Effector memory CD4-positive, alpha-beta T cell (primary cell): ENCODE measurements at places on chromosomes 7 and 10.

DNA sequence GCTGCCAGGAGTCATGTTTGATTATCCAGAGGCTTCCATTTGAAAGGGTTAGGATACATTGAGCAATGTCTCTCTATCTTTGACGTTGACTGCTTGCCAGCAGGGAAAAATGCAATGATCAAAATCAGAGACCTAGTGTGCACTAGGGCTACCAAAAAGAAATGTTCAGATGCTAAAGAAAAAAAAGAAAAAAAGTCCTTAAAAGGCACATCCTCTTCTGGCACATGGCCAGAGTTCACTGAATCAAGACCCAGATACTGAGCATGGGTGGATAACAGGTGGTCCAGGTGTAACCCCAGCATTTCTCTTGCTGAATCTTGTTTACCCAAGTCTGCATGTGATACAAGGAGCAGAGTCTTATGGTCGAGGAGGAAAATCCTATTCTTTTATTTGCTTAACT, 899.3 kb downstream of the SORCS3 start:
- no peaks in the 10 kb centered on the region for H3K36me3 ChIP-seq
- DNase-seq = no peak
- H3K4me3 ChIP-seq = no peak overlapping the region
- H3K27me3 ChIP-seq = no peaks in the 10 kb centered on the region

DNA sequence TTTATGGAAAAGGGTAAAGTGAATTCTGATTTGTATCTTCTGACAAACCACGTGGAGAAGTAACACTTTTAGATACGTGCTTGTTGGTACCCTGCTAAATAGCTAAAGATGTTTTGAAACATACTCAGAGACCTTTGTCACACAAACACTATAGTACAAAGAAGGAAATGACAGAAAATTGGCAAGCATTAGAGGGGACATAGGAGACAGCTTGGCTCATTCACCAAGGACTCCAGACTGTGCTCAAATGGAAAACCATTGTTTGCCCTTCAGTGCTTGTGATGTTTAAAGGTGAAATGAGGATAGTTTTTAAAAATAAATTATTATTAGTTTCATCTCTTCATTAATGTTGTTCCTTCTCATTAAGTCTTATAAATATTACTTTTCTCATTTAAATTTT, 34.0 kb upstream of the CD36 start:
- H3K27me3 ChIP-seq = no peaks in the 10 kb centered on the region
- no peak for DNase-seq
- no peak overlapping the region for H3K4me3 ChIP-seq
- H3K4me1 ChIP-seq = no peaks in the 10 kb centered on the region
- no peak overlapping the region for H3K27ac ChIP-seq

DNA sequence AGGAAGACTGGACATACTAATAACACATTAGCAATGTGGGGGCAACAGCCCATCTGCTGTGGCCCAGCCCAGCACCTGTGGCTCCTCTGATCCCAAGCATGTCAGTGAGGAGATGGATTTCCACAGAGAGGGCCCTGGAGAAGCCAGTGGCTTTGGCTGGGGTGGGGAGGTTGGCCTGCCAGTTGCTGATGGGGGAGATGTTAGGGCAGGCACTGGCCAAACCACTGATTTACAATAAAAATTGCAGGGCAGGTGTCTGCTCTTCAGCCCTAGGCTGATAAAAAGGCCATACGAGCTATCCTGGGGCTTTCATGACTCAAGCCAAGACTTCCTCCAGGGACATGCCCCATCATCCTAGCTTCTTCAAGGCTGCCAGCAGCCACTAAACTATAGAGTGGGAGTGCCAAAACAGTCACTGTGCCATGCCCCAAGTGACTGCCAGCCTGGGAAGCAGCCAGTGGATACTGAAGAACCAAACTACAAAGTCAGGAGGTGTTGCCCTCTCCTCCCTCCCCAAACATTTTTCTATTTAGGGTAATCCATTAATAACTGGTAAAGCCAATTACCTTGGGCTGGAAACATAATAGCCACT, 37.8 kb downstream of the DPCD start:
- DNase-seq = no peak
- no peak overlapping the region for H3K4me3 ChIP-seq
- no peak overlapping the region for H3K27ac ChIP-seq
- H3K27me3 ChIP-seq = no peaks in the 10 kb centered on the region
- H3K4me1 ChIP-seq = no peaks in the 10 kb centered on the region

DNA sequence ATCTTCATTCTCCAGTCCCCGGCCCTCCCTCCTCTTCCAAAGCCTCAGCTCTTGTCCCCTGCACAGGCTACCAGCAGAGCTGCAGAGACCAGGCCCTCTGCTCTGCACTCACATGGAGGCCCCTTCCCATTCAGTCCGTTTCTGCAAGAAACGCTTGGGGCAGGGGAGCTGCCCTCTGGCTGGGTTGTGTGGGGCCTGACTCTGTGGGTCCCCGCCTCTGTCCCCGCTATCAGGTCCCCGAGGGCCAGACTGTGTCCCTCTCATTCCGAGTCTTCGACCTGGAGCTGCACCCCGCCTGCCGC, 1.5 kb downstream of the PCOLCE start:
- no peak for DNase-seq
- no peaks in the 10 kb centered on the region for H3K27me3 ChIP-seq
- H3K36me3 ChIP-seq = no peaks in the 10 kb centered on the region
- peak overlapping the region; percentile 75 for H3K27ac ChIP-seq
- H3K4me3 ChIP-seq = peak overlapping the region; percentile 56

DNA sequence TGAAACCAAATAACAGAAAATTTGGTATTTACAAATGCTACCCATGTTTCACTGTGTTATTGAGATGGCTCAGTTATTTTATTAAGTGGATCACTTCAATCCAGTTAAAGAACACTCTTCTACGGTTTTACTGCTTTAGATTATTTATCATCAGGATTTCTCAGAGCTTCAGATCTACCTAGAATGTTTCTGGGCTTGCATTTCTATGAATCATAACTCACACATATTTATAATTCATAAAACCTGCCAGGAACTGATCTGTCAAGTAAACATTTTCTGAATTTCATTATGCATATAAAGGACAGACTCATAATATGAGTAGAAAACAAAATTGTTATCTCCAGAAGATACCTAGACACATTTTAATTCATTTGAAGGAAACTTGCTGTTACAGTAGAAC, 1172.3 kb upstream of the LRRTM3 start:
- H3K36me3 ChIP-seq = no peaks in the 10 kb centered on the region
- H3K4me3 ChIP-seq = no peak overlapping the region

DNA sequence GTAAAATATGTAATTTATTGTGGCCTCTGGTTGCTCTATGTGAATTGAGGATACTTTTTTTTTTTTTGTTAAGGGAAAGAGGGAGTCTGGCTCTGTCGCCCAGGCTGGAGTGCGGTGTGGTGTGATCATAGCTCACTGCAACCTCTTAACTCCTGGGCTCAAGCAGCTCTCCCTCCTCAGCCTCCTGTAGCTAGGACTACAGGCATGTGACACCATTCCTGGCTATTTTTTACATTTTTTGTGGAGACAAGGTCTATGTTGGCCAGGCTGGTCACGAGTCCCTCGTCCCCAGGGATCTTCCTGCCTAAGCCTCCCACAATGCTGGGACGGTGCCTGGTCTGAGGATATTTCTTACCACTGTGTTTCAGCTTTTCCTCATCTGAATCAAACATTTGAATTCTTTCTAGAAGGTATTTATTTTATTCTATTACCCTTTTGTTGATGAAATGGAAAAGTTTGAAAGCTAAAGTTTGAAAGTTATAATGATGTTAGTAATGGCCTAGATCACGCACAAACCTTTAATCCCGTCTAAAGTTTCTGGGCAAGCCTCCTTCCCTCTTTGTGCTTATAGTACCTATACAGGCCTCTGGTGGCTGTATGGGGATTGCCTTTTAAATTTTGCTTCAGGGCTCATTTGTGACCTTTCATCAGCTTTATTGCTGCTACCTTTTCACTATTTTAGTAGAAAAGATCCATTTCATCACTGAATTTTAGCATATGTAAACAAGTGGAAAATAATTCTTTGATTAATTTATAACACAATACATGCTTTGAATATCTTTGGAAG, 2.0 kb downstream of the IFRD1 start:
- H3K4me1 ChIP-seq = peaks cover 9% of the 10 kb centered on the region
- H3K27ac ChIP-seq = no peak overlapping the region

DNA sequence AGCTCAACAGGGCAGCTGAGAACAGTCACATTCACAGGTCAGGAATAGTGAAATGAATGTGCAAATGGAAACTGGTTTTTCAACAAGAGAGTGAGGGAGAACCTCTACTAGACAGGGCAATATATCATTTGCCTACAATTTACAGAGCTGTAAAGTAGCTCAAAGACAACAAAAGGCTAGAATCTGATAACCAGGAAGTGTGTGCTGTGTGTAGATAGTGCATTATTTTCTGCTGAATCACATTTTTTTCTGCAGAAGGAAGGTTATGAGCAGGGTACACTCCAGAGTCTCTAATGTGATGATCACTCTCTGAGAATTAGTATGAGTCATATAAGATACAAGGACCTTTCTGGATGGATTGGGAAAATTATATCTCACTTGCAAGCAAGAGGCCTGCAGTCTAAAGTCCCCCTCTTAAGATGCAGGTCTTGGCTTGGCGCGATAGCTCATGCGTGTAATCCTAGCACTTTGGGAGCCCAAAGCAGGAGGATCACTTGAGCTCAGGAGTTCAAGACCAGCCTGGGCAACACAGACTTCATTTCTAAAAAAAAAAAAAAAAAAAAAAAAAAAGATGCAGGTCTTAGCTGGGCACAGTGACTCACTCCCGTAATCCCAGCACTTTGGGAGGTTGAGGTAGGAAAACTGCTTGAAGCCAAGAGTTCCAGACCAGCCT, 59.9 kb upstream of the COBL start:
- no peak for DNase-seq
- H3K4me1 ChIP-seq = no peaks in the 10 kb centered on the region
- H3K36me3 ChIP-seq = no peaks in the 10 kb centered on the region
- H3K27ac ChIP-seq = no peak overlapping the region
- no peak overlapping the region for H3K4me3 ChIP-seq
- H3K27me3 ChIP-seq = no peaks in the 10 kb centered on the region

- H3K27me3 ChIP-seq = peaks cover 30% of the 10 kb centered on the region
- H3K27ac ChIP-seq = no peak within 1 kb of the TSS
- H3K4me3 ChIP-seq = peak within 1 kb of the TSS; percentile 32
- no peak for DNase-seq
- H3K4me1 ChIP-seq = peaks cover 35% of the 10 kb centered on the region
Measured at GRCh38 chr10:93073539-93074146, at the start of gene CYP26A1. Gene CYP26A1, plus strand, starts transcription at chr10:93073893. Its CDS starts 42 bp downstream, at chr10:93073935.

DNA sequence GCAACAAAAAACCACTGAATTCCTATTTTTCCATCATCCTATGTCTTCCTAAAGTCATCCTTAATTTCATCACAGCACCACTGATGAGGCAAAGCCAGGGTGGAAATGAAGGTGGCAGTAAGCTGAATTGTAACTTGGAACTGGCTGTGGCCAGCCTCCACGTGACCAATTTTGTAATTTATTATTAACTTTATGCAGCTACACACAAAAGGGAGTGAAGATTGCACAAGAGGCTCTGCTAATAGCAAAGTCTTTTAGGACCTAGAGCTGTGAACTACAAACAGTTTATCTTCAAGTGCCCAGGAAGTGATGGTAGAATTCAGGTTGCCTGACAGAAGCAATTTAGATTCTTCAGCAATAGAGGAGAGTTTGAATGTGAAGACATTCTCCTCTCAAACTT, 176.4 kb downstream of the CCDC71L start:
- H3K4me1 ChIP-seq = no peaks in the 10 kb centered on the region
- H3K27ac ChIP-seq = no peak overlapping the region
- no peak overlapping the region for H3K4me3 ChIP-seq
- no peaks in the 10 kb centered on the region for H3K27me3 ChIP-seq
- no peaks in the 10 kb centered on the region for H3K36me3 ChIP-seq
- DNase-seq = no peak

DNA sequence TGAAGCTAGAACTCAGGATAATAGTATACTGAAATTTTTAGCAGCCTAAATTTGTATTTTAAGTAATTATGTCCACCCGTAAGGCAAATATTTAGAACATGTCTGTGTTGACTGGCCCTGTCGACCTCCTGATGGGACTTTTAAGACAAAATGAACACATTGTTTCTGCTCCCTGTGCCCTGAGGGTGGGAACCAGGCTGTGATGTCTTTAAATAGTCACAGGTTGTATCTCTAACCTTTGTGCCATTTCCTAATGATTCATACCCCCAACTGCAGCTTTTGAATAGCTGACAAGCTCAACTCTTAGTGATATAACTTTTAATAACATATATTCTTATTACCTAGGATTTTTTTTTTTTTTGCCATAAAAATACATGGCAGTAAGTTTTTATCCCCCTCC, 494.9 kb upstream of the AKR1E2 start:
- no peaks in the 10 kb centered on the region for H3K4me1 ChIP-seq
- H3K4me3 ChIP-seq = no peak overlapping the region
- no peaks in the 10 kb centered on the region for H3K27me3 ChIP-seq
- DNase-seq = no peak

DNA sequence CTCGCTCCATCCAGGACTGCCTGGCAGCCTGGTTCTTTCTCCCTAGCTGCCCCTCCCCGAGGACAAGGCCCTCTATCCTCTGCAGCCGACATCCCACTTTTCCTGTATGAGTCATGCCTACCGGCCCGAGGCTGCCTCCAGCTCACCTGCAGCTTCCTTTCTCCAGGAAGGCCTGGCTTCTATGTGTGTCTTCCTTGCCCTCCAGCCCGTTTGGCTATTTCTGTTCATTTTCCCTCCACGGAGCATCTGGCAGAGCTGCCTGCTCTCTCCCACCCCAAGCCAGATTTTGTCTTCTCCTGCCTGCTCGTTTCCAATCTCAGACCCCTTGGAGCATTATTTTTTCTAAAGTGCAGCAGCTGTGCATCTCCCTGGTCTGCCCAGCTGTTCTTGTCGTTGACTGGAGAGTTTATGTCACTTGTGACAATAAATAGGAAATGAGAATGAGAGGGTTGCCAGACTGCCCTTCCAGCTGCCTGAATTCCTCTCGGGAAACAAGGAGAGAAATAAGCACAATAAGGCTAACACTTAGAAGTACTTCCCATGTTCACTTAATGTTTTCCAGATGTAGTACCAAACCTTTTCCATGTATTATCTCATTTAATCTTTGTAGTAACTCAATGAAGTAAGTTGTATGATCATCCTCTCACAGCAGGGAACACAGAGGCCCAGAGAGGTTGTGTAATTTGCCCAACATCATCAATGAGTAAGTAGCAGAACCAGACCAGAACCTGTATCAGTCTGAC, 19.7 kb downstream of the UBTD1 start:
- H3K27me3 ChIP-seq = no peaks in the 10 kb centered on the region
- no peak for DNase-seq
- no peak overlapping the region for H3K27ac ChIP-seq

- DNase-seq = no peak
- H3K27me3 ChIP-seq = no peaks in the 10 kb centered on the region
- H3K27ac ChIP-seq = no peak overlapping the region
- H3K4me1 ChIP-seq = no peaks in the 10 kb centered on the region
- no peaks in the 10 kb centered on the region for H3K36me3 ChIP-seq
Measured at GRCh38 chr10:86178401-86179152, 188.0 kb downstream of the GRID1 start.

DNA sequence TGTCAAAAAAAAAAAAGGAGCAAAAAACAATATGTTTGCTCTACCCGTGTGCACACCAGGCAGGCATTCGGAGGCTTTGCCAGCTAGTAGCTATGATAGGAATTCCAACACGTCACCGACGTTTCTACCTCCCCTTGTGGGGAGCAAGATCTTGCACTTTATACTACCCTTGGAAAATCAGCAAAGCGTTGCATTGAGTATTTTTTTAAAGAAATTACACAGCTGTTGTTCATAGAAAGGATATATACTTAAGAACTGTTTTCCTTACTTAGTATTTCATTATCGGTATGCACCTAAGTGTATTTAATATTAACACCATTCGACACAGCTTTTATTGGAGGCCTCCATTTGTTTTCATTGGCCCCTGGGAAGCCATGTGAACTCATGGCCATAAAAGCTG, 159.9 kb upstream of the MGMT start:
- H3K36me3 ChIP-seq = no peaks in the 10 kb centered on the region
- H3K27me3 ChIP-seq = no peaks in the 10 kb centered on the region
- H3K4me1 ChIP-seq = no peaks in the 10 kb centered on the region
- no peak overlapping the region for H3K27ac ChIP-seq
- H3K4me3 ChIP-seq = no peak overlapping the region
- DNase-seq = no peak
